ENCODE measurements at places on chromosomes 1 and 21.

DNA sequence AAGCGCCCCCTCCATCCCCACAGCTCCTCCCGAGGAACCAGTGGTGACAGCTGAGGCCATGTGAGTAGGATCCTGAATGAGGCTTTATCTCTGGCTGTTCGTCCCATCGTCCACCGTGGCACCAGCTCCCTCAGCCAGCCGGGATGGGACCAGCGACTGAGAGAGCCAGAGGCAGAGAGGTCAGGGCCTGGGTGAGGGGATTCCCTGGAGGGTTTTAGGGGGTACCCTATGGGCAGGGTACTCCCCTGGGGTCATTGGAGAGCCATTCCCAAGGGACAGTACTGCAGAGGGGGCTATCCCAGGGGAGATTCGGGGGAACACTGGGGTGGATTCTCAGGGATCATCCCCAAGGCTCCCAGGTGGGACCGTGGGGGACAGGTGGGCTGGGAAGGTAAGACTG lies 2.4 kb downstream of the TMEM125 start:
- DNase-seq, result no peak

DNA sequence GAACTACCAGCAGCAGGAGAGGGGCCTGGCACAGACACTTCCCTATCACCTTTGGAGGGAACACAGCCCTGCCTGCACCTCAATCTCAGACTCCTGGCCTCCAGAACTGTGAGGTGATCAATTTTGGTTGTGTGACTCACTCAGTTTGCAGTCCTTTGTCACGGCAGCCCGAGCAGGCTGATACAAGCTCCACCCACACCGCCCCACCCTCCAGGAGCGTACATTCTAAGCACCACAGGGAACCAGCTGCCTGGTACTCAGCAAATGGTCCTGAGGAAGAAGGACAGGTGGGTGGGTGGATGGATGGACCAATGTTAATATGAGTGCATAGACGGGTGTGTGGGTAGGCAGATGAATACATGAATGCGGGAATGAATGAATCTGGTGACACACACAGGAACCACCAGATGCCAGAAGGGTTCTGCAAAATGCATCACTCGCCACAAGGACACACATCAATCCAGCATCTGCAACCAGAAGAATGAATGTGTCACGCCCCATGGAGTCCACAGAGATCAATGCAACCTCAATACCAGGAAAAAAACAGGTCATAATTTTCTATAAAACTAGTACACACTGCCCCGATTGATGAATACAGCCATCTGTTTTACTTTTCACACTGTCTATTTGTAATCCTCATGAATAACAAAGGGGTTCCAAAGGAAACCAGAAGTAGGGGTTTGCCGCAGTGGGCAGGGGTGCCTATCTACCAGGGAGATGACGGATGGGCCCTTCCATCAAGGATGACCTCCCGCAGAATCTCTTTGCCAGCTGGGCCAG lies 284.5 kb downstream of the NPHP4 start:
- no peak for DNase-seq

DNA sequence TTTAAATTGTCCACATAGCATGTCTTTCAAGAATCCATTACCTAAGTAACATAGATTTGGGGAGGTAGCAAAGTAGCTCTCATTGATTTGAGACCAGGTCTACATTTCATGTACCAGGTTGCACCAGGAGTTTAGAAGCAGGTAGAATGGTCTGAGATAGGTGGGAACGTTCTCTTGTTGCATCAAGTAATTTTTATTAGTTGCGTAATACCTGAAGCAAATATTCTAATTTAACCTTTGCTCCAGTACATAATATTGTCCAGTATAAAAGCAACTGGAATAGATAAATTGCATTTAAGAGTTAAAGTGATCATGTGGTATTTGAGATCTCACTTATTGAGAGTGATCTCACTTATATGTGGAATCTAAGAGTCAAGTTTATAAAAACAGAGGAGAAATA lies 597.1 kb upstream of the PRMT6 start:
- DNase-seq, result no peak

DNA sequence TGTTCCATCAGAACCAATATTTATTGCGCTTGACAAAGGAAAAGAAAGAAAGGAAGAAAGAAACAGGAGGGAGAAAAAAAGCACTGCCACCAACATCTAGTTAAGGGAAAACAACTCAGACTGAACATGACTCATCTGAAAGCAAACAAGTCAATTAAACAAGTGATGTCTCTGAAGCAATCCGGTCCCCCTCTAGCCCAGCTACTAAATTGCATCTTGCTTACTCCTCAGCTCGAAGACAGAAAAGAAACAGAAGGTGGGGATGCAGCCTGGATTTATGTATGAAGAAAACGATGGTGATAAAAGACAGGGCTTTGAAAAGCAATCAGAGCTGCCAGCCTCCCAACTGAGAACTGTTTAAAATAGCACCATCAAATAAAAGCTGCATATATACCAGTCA lies 188.2 kb downstream of the OMA1 start:
- DNase-seq, result no peak

DNA sequence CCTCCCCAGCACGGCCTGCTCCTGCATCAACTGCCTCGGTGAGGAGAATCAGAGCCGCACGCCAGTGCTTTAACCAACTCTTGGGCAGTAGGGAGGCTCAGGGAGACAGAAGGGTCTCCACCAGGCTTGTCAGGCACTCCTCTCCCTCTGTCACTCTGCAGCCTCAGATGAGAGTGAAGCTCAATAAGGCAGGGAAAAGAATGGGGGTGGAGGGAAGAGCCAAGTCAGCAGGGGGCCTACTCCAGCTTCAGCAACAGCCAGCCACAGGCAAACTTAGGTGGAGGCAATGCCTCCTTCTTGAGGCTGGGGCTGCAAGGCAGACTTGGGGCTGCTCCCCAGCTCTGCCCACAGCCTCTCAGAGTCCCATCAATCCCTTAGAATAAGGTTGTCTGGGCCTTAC lies 51.8 kb upstream of the A3GALT2 start:
- no peak for DNase-seq

- no peak for DNase-seq
These were observed 17.6 kb upstream of the MTARC2 start for GRCh38 chr1:220730486-220730885.

GRCh38 chr1:153698020-153698922 lies 19.8 kb downstream of the NPR1 start:
- no peak for DNase-seq

DNA sequence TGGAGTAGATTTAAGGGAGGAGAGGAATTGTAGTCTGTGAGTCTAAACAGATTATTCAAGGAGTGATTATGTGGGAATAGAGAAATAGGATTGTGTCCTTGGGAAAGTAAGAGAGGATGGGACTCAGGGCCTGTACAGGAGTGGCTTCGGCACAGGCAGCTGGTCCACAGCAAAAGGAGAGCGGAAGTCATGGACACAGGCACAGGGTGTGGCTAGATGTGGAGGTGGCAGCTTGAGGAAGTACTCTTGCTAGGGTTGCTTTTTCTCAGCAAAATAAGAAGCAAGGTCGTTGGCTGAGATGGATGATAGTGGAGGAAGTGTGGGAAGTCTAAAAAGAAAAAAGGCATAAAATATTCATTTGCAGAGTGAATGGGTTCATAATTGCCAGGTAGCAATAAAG lies 18.5 kb upstream of the ZNF648 start:
- no peak for DNase-seq

- DNase-seq, result no peak
These were observed 3.1 kb upstream of the TACSTD2 start for GRCh38 chr1:58580186-58580585.

GRCh38 chr1:198472119-198472518 lies 68.4 kb downstream of the ATP6V1G3 start:
- no peak for DNase-seq

GRCh38 chr1:203359010-203359571 lies 8.2 kb upstream of the FMOD start:
- DNase-seq, result no peak

DNA sequence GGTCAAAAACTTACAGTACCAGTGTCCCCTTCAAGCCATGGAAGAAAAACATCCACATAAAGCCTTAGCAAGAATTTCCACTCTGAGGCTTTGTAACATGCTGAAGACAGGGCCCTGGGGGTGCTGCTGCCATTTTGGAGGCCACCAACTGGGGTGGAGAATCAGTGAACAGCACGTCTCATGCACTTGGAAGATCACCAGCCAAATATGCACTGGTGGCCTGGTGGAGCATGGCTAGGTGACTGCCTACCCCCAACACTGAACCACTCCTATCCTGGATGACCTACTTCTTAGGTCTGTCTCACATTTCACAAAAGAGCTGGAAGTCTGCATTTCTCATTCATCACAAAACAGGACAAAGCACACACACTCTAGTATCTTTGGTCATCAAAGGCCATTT lies 126.4 kb downstream of the COL24A1 start:
- no peak for DNase-seq

- DNase-seq, result no peak
These were observed 3.7 kb upstream of the SEMA4A start for GRCh38 chr1:156149374-156150332.

GRCh38 chr1:901108-901859 lies 22.4 kb upstream of the SAMD11 start:
- no peak for DNase-seq

Measured in epithelial cell of prostate (primary cell).